ENCODE measurements at places on chromosomes 4 and X. TPM values are rescaled to one million over a fixed set of nuclear protein-coding genes. Genes with fewer than 3 reads are reported as not detected.

GAGE2A gene
- total RNA-seq = not detected

GABRA4 gene
- total RNA-seq = 0.03 TPM

RASL11B gene
- total RNA-seq = 37.2 TPM

CACNA1F gene
- total RNA-seq = 0.18 TPM

PAGE2B gene
- not detected for total RNA-seq

UGT2B15 gene
- total RNA-seq = not detected

NSUN7 gene
- 6.2 TPM for total RNA-seq

HSFX4 gene
- total RNA-seq = not detected
